Fibroblast of upper back skin (primary cell): ENCODE measurements at places on chromosomes 12 and 14.
A peak's percentile ranks its signal among the peaks of the same experiment; 100 is the strongest.

GRCh38 chr12:120290609-120291305 is 946 bp downstream of the RNU4-2 start:
- DNase-seq: no peak

GRCh38 chr12:53518381-53518780 is 11.1 kb upstream of the NPFF start:
- DNase-seq: no peak

GRCh38 chr12:52543985-52544883 is 8.7 kb downstream of the KRT71 start:
- no peak for DNase-seq

GRCh38 chr14:61524936-61525292 is 170.4 kb upstream of the HIF1A start:
- DNase-seq: no peak

GRCh38 chr12:27143256-27144069 is 61.1 kb upstream of the C12orf71 start:
- DNase-seq: peak; percentile 5

- peak; percentile 36 for DNase-seq
Measured at GRCh38 chr12:107318556-107318805, 225.1 kb upstream of the CRY1 start.

GRCh38 chr12:89244536-89244935 is 107.8 kb downstream of the DUSP6 start:
- DNase-seq: peak; percentile 41

DNA sequence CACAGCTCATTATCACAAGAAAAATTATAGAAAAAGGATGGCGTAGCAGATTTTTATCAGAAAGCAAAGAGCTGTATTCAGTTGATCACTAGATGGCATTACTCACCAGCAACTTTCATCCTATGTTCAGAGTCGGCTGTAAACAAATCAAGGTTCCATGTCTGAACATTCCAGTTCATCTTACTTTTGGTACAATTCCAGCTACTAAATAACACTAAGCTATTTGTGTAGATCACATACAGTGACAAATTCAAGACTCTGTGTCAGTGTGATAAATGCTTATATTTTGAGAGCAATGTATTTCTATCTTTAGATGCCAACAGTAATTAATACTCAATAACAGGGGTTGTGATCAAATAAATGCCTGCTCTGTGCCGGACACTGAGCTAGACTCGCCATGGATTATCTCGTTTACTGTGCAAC is 30.1 kb downstream of the NRDE2 start:
- peak; percentile 73 for DNase-seq

DNA sequence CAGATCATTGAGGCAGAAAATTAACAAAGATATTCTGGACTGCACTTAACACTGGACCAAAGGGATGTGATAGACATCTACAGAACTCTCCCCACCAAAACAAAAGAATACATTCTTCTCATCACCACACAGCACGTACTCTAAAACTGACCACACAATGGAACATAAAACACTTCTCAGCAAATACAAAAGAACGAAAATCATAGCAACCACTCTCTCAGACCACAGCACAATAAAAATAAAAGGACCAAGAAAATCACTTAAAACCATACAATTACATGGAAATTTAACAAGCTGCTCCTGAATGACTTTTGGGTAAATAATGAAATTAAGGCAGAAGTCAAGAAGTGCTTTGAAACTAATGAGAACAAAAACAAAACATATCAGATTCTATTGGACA is 254.0 kb upstream of the STXBP6 start:
- no peak for DNase-seq

GRCh38 chr14:75188520-75189268 is 12.3 kb upstream of the TMED10 start:
- no peak for DNase-seq

GRCh38 chr14:54488318-54488645 is 498 bp downstream of the GMFB start:
- no peak for DNase-seq
